Calu3 (cell line): ENCODE measurements at places on chromosomes 5 and 9. TPM values are rescaled to one million over a fixed set of nuclear protein-coding genes. Genes with fewer than 3 reads are reported as not detected.
A peak's percentile ranks its signal among the peaks of the same experiment; 100 is the strongest.

DNA sequence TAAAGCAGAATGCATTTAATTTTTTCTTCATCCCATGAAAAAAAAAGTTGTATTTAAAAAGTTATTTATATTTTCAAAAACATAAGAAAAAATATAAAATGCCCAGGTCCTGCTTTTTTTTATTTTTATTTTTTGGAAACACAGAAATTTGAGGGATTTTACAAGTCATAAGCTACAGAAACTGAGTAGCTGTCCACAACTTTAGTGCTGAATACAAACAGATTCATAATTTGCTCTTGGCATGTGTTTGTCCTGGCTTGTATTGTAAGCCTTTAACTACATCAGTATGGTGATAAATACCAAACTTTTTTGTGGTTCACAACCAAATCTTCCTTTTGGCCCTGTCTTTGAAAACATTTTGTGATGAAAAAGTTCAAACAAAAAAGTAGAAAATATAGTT, 7.5 kb upstream of the PLCXD3 start:
- DNase-seq, result no peak

- H3K27me3 ChIP-seq, result peaks cover 49% of the 10 kb centered on the region
- no peak overlapping the region for H3K4me3 ChIP-seq
- no peaks in the 10 kb centered on the region for H3K36me3 ChIP-seq
- H3K27ac ChIP-seq, result no peak overlapping the region
Measured at GRCh38 chr5:72468606-72469005, 38.6 kb downstream of the ZNF366 start.

GRCh38 chr9:93562157-93562556, 14.2 kb upstream of the PHF2 start:
- DNase-seq, result no peak
- H3K27ac ChIP-seq, result no peak overlapping the region
- H3K4me3 ChIP-seq, result no peak overlapping the region
- no peaks in the 10 kb centered on the region for H3K27me3 ChIP-seq

GRCh38 chr9:5112109-5112592, 73.3 kb downstream of the INSL6 start:
- H3K4me3 ChIP-seq, result no peak overlapping the region
- no peak overlapping the region for H3K27ac ChIP-seq
- H3K27me3 ChIP-seq, result no peaks in the 10 kb centered on the region
- DNase-seq, result no peak
- H3K4me1 ChIP-seq, result no peaks in the 10 kb centered on the region

GRCh38 chr9:14768405-14769229, 46.1 kb upstream of the CER1 start:
- H3K36me3 ChIP-seq, result no peaks in the 10 kb centered on the region
- DNase-seq, result peak; percentile 34
- H3K27me3 ChIP-seq, result peaks cover 10% of the 10 kb centered on the region

GRCh38 chr9:138115506-138115905, 237.9 kb downstream of the CACNA1B start:
- peaks cover 7% of the 10 kb centered on the region for H3K36me3 ChIP-seq
- no peak overlapping the region for H3K27ac ChIP-seq
- no peaks in the 10 kb centered on the region for H3K4me1 ChIP-seq
- peaks cover 70% of the 10 kb centered on the region for H3K27me3 ChIP-seq

GRCh38 chr9:89465001-89465451, 32.9 kb downstream of the SEMA4D start:
- H3K4me3 ChIP-seq, result no peak overlapping the region
- no peak for DNase-seq
- no peaks in the 10 kb centered on the region for H3K27me3 ChIP-seq
- H3K27ac ChIP-seq, result no peak overlapping the region

GRCh38 chr9:19199012-19199411, 31.5 kb upstream of the DENND4C start:
- no peaks in the 10 kb centered on the region for H3K27me3 ChIP-seq
- DNase-seq, result no peak
- H3K4me3 ChIP-seq, result no peak overlapping the region
- peaks cover 8% of the 10 kb centered on the region for H3K4me1 ChIP-seq
- H3K27ac ChIP-seq, result no peak overlapping the region
- no peaks in the 10 kb centered on the region for H3K36me3 ChIP-seq

DNA sequence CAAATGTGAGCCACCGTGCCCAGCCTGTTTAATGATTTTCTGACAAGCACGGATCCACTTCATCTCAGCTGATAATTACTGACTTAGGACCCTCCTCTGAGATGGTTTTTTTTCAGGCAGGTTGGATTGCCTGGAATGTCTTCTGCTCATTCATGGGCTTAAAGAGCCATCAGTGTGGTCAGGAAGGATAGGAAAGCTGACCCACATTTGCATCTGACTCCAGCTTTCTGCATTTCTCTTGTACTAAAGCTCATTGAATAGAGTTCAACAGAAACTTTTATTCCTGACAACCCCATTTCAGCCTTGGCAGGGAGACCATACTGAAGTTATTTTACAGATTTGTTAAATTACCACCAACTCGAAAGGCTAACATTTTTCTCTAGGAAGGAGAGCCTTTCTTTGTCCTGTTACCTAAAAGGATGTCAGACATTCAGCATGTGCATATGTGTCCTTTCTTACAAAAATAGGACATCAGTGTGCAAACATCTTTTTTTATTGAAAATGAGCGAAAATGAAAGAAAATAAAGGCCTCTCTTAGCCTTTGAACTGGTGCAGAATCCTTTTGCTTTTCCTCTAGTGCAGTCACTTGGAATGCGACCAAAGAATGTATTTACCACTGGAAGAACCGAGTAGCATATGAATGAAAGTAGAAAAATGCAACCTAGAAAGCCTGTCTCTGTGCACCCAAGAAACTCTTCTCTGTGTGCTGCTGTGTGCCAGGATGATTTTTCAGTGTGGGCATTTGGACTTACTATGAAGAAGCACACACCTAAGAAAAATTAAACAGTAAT, 26.6 kb downstream of the ADCY2 start:
- H3K36me3 ChIP-seq, result no peaks in the 10 kb centered on the region
- no peaks in the 10 kb centered on the region for H3K4me1 ChIP-seq
- no peak for DNase-seq
- H3K4me3 ChIP-seq, result no peak overlapping the region

- H3K27ac ChIP-seq, result no peak overlapping the region
- H3K4me1 ChIP-seq, result no peaks in the 10 kb centered on the region
- DNase-seq, result no peak
- H3K27me3 ChIP-seq, result no peaks in the 10 kb centered on the region
- H3K36me3 ChIP-seq, result no peaks in the 10 kb centered on the region
- H3K4me3 ChIP-seq, result no peak overlapping the region
Measured at GRCh38 chr9:108866001-108866420, 3.9 kb downstream of the ACTL7A start.

- H3K27ac ChIP-seq, result peak overlapping the region; percentile 86
- no peaks in the 10 kb centered on the region for H3K4me1 ChIP-seq
- H3K27me3 ChIP-seq, result no peaks in the 10 kb centered on the region
Measured at GRCh38 chr5:179858241-179858585, 404 bp downstream of the MRNIP start.

DNA sequence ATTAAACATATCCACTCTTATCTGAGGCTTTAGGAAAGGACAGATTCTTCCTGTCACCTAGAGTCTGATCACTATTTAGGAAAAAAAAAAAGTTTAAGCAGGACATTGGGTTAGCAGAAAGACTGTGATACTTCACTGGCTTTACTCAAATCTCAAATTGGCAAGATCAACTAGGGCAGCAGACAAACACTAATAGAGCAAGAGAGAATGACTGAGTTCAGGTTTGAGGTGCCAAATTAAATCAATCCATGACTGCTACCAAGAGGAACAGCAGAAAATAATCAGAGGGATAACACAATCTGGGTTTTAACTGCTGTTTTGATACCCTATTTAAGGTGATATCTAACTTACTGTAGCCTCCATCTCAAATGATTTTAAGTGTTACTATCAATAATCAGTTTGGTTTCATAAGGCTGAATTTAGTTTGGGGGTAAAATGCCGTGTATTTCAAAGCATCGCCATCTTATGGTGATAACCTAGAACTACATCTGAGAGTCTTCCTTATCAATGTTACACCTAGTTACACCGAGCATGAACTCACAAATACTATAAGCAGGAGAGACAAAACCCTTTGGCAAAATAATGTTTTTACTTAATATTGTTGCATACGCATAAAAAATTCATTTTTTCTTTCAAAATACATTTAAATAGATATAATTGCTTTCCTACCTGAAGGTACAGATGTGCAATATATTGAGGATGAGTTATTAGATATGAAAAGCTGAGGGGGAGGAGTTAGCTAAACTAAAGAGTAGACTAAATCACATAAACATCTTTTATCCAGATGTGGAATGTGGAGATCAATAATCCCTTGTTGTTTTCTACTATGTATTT, 286.4 kb upstream of the CDH12 start:
- DNase-seq, result no peak
- H3K27me3 ChIP-seq, result no peaks in the 10 kb centered on the region
- H3K36me3 ChIP-seq, result no peaks in the 10 kb centered on the region

GRCh38 chr5:3302228-3302627, 293.4 kb upstream of the IRX1 start:
- no peak overlapping the region for H3K27ac ChIP-seq
- no peak overlapping the region for H3K4me3 ChIP-seq
- no peaks in the 10 kb centered on the region for H3K27me3 ChIP-seq
- H3K4me1 ChIP-seq, result no peaks in the 10 kb centered on the region
- no peak for DNase-seq

DNA sequence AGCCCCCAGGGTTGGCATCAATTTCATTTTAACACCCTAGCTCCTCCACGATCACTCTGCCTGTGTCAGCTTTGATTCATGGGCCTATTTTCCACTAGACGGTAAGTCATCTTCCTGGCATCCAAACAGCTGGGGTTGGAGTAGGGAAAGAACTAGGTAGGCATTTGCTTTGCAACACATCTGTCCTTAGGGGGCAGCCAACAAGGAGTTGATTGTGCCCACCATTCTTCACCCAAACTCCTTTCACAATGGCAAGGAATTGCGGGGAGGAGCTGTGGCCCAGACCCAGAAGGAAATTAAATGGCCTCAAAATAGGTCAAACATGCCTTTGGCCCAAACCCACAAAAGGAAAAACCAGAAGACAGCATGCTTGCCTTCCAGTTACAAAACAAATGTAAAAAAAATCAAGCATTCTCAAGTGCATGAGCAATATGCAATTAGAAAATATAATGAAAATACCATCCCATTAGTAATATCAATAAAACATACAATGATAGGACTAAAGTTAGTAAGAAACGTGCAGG, 71.8 kb downstream of the NRG2 start:
- H3K4me1 ChIP-seq, result no peaks in the 10 kb centered on the region
- H3K27ac ChIP-seq, result no peak overlapping the region
- no peak overlapping the region for H3K4me3 ChIP-seq
- no peak for DNase-seq
- H3K36me3 ChIP-seq, result no peaks in the 10 kb centered on the region

DNA sequence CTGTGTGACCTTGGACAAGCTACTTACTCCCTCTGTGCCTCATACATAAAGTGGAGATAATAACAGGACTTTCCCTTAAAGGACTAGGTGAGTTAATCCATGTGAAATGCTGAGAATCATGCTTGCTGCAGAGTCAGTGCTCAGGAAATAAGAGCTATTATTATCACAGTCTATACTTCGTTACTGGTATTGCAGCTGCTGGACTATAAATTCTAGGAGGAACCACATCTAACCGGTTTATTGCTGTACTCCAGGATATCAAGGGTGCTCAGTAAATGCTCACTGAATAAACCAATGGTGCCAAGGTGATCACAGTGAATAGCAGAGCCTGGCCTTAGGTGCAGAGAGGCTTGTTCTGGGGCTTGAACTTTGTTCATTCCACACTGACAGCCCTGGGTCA, 69.3 kb downstream of the HSPA4 start:
- no peak overlapping the region for H3K27ac ChIP-seq

DNA sequence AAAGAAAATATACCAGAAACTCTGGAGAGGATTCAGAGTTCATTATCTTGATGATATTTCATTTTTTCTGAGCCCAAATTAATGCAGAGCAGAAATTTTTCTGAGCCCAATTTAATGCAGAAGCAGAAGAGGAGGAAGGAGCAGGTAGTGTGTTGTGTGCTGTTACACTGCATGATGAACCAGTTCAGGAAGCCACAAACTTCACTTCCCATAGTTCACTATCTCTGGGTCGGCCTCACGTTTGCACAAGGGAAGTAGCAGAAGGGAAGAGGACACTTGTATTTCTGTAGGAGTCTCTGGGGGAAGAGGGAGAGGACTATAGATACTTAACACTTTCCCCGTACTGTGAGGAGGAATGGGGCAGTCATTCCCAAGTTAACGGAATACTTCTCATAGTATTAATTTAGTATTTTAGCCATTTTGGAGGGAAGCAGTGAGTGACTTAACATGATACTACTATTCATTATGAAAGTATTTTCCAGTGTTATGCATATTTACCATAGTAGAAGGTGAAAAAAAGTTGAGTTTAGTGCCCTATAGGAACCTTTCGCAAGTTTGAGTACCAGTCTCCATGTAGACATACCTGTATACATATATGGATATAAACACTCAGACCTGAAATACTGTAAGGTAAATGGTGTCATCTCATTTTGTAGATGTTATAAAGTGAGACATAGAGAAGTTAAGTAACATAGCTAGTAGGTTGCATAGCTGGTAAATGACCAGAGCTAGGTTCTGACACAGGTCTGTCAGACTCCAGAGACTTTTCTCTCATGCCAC, 30.0 kb downstream of the XPA start:
- no peak overlapping the region for H3K4me3 ChIP-seq
- H3K27me3 ChIP-seq, result no peaks in the 10 kb centered on the region
- DNase-seq, result no peak
- H3K27ac ChIP-seq, result no peak overlapping the region
- H3K4me1 ChIP-seq, result no peaks in the 10 kb centered on the region
- peaks cover 24% of the 10 kb centered on the region for H3K36me3 ChIP-seq

DNA sequence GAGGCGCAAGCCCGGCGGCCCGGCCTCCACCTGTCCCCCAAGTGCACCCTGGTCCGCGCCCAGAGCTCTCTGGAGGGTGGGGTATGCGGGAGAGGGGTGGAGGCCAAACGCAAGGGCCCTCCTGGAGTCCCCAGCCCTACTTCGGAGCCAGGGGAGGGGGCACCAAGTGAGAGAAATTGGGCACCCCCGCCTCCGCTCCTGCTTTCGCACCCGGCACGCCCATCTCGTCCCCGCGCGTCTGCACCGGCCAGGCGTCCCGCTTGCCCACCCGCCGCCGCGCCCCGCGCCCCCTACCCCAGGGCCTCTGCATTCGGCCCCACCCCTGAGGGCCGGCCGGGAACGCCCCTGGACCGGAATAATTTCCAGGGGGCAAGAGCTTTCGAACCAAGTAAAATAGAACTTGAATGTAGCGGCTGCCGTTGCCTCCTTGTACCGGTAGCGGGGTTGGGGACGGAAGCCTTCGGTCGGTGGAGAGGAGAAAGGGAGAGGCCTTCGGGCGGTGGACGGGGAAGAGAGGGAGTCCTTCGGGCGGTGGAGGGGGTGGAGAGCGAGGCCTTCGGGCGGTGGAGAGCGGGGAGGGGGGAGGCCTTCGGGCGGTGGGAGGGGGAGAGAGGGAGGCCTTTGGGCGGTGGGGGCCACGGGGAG, 694 bp upstream of the PHPT1 start:
- peak overlapping the region; percentile 96 for H3K4me3 ChIP-seq
- peaks cover 65% of the 10 kb centered on the region for H3K36me3 ChIP-seq
- H3K27me3 ChIP-seq, result no peaks in the 10 kb centered on the region
- peak; percentile 44 for DNase-seq

NOP16 gene
- 84.5 and 88.5 TPM in 2 replicates for total RNA-seq

KCNIP1 gene
- not detected in 2 replicates for total RNA-seq

DRD1 gene
- not detected in 2 replicates for total RNA-seq

ASPN gene
- not detected in 2 replicates for total RNA-seq

SLC6A18 gene
- not detected in 2 replicates for total RNA-seq

GPRIN1 gene
- 11.5 and 12.6 TPM in 2 replicates for total RNA-seq

HSPA9 gene
- 455 and 460 TPM in 2 replicates for total RNA-seq

ARSI gene
- total RNA-seq, result 0.71 and 0.93 TPM in 2 replicates

AGXT2 gene
- total RNA-seq, result not detected in 2 replicates

FAM221B gene
- not detected in 2 replicates for total RNA-seq

CAMLG gene
- 21.7 and 22.8 TPM in 2 replicates for total RNA-seq
